Large intestine (tissue), 12 donors: ENCODE measurements at places on chromosomes 7 and 10.

- DNase-seq, result no peak
Measured at GRCh38 chr7:90944021-90944420, 320.2 kb upstream of the FZD1 start.

DNA sequence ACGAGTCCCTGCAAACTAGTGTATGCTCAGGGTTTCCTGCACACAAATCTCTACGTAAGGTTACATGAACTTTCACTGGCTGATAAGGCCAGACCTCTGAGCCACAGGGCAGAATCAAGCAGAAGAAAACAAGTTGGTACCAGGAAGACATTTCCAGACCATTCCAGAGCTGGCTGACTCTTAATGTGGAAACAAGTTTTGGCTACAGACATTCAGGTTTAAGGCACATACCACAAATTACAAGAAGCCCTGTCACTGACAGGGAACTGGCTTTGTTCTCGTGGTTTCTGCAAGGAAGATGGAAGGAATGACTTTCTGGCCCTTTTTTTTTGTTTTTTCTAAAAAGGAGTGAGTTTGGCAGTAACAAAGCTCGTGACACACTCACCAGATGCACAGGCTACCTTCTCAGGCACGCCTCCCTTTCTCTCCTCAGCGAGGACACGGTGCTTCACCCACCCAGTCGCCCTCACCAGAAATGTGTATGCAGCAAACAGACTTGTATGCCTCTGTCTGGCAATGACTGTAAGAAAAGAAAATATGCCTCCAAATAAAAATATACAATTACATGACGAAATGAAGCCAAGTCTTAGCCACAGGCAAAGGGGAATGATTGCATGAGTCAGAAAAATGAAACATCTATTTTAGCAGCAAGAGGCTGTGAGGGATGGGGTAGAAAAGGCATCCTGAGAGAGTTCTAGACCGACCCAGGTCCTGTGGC is 22.6 kb downstream of the PLAC9 start:
- no peak for DNase-seq

- DNase-seq, result no peak
Measured at GRCh38 chr7:77674878-77675277, 21.4 kb upstream of the RSBN1L start.

DNA sequence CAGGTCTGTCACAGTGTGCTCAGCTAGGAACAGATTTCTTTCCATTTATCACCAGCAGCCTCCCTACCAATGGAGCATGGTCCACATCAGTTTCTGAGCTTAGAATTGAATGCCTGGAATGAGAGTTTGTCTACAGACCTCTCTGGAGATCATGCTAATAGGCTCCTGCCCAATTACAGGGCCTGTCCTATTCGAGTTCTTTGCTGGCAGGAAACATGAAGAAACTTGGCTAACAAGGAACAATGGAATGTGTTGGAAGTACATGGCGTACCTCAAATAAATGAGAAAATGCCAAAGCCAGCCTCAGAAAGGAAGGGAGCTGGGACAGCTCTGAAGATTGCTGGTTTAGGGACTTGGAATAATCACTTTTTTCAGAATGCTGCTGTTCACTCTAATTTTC is 186.0 kb upstream of the AKR1E2 start:
- DNase-seq, result no peak

GRCh38 chr7:15936991-15937390 is 250.5 kb upstream of the MEOX2 start:
- no peak for DNase-seq

- no peak for DNase-seq
Measured at GRCh38 chr7:91435381-91436059, 171.3 kb downstream of the FZD1 start.

DNA sequence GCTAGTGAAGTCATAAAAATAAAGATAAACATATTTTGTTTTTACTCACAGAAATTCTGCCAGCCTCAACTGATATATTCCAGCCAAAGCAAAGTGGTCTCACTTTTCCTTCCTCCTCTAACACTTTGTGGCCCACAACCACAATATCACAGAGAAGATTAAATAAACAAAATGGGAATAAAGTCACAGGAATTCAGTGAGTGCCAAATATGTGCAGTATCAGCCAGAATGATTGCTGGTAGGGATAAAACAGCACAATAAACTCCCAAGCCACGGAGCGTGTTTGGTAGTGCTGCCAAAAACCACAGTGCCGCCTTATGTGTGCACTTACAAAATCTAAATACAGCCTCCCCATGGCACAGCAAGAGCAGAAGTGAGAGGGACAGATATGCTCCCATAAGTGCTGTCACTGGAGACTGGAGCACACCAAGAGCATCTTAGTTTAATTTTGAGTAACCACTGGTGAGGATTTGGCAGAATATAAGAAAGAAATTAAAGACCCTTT is 155.8 kb downstream of the POM121L12 start:
- no peak for DNase-seq

DNA sequence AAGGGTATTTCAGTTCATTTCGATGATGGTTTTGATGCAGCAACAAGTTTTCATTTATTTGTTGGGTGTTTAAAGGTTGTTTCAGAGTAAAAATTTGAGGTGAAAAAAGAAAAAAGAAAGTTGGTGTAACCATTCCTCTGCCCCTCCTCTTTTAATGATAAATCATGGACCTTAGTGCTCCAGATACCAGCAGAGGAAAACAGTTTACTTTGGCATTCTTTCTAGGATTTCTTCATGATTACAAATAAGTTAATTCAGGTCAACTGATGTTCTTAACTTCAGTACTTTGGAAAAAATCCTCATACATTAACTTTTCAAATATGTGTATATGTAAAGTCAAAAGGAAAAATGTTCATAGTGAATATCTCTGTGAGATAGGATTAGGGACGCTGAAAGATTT is 2.0 kb upstream of the RBP4 start:
- DNase-seq, result no peak

DNA sequence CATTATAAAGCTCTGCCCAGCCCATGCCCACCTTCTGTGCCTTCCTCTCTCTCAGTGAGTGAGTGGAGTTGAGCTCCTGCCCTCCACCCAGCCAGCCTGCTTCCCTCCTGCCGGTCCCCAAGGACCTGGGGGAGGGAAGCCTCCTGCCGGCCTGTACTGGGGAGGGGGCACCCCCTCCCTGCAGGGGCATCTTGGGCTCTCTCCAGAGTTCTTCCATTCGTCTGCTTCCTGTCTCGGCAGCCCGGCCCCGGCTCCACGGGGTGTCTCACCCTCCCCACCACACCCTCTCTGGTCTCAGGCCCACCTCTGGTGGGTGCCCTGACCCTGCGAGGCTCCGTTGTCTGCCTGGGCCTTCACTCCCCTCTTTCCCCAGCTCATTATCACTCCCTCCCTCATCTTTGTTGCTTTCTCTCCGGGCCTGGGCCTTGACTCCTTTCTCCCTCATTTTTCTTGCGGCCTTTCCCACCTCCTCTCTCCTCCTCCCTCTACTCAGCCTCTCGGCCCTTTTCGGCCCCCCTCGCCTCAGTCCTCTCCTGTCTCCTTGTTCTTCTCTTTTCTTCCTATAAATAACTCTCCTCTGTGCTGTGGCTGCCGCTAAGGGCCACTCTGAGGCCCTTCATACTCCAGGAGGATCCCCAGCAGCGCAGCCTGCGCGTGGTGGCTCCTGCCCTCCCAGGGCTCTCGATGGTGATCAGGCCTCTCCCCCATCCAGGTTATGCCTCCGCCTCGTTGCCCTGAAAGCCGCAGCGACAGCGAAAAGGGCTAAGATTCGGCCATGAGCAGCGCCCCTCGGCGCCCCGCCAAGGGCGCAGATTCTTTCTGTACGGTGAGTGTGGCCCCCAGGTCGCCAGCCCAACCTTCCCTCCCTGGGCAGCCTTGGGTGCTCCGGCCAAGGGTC is 2.1 kb downstream of the SLC4A2 start:
- no peak for DNase-seq

DNA sequence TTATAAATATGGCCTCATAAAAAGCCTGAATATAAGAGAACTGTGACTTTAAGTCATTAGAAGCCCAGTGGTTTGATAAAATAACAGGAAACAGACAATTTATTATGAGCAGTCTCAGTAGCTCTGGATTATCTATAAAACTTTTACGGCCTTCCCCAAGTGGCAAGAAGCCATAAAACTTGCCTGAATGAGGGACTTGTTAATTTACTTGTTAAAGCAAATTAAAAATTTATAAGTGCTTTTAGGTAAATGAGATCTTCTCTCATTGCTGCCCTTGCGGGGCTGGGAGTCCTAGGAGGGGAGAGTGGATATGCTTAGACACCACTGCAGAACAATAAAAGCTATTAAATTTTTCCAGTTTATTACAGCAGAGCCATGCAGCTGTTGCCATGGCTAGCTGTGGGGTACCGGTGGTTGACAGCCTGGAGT is 499.9 kb downstream of the AUTS2 start:
- peak; percentile 33 for DNase-seq

- no peak for DNase-seq
Measured at GRCh38 chr7:24908727-24909126, 71.3 kb downstream of the OSBPL3 start.

- no peak for DNase-seq
Measured at GRCh38 chr10:44972874-44973306, 5.7 kb downstream of the DEPP1 start.

DNA sequence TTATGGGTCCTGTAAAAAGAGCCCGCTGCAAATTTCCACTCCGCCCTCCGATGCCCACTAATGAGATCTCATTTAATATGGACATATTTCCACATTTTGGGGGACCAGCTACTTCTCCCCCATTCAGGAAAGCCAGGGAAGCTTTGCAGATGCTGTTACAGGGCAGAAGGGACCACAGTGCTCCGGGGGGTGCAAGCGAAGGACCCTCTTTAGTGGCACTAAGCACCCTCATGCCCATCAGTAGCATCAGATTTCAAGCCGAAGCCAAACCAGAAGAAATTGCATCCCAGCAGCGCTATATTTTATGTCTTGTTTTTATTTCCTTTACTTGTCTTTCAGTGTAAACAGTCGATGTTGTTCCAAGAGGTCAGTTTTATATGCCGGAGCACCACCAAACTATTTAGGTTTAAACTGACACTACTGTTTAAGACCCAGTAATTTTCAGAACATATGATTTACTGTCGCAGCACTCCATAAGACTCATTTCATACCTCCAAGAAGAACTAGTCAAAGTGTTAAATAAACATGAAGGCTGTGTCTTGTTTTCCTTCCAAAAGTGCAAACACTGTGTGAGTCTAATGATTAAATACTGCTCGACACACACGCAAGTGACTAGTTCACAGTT is 122.2 kb upstream of the MGMT start:
- DNase-seq, result no peak

- no peak for DNase-seq
Measured at GRCh38 chr10:121171825-121172787, 320.9 kb downstream of the WDR11 start.

- DNase-seq, result no peak
Measured at GRCh38 chr10:87847550-87847949, 15.8 kb downstream of the KLLN start.

DNA sequence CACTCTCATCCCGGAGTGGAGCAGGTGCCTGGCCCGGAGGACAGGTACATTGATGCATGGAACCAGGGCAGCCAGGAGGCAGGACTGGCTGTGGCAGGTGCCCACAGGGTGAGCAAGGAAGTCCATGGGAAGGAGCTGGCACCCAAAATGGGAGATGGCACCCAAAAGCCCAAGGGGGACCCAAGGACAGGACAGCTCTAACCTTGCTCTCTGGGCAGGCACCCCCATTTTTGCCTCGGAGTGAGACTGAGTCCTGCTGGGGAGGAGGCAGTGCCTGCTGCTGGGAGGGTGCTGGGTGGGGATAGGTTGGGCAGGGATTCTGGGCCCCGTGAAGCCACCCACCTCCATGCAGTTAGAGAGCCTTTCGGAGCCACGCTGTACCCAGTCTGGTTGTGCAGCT is 234.5 kb downstream of the TCERG1L start:
- DNase-seq, result no peak

DNA sequence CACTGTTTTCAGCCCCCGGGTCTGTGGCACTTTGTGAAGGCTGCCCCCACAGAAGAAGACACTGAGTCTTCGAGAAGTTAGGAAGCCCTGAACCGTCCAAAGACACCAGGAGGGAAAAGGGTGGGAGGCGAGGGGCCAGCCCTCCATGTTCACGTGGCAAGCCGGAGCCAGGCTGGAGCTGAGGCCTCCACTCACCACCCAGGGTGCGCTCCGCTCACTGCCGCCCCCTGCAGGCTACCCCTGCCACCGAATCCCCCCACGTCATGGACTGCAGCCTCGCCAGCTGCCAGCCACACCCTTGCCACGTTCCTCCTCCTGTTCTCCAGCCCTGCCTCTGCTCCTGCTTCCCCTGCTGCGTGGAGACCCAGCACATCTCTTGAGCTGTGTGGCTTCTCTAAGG is 59.0 kb upstream of the EN2 start:
- no peak for DNase-seq

- no peak for DNase-seq
Measured at GRCh38 chr10:44413416-44413815, 28.5 kb upstream of the CXCL12 start.

GRCh38 chr7:110852156-110852940 is 238.6 kb upstream of the LRRN3 start:
- DNase-seq, result peak; percentile 11

DNA sequence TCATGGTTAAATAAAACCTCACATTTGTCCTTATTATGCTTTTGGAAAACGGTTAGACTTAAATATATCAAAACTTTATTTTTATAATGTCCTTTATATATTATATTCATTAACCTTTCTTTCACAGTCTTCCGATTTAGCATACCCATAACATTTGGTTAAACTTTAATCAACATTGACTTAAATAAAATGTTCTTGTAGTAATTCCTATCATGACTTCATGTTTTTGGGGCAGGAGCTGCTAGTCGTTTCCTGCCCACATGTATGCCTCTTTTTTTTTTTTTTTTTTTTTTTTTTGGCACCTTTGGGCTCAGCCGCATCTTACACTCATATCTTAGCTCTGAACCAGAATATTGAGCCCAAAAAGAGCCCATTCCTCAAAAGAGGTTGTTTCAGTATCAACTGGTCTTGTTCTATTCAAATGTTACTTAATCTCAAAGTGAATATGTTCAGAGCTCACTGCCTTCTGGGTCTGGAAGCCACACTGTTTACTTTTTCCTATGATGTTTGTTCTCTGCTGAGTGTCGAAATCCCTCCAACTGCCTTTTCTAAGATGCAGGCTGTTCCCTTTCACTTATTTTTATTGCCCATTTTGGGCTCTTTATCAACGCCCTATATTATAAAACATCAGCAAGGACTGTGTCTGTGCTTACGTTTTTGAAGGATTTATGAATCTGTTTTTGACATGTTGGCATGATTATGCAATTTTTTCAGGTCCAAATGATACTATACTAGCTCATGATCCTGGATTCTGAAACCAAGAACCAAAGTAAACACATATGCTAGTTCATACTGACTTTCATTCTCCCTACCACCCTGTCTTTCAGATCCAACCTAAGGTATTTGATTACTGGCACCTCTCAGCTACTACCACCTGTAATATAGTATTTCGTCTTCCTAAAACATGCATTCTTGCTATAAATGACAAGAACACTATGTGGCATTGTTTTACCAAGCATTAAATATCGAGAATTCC is 914.4 kb downstream of the PCDH15 start:
- peak; percentile 50 for DNase-seq

GRCh38 chr7:64320547-64321513 is 7.1 kb downstream of the ZNF736 start:
- no peak for DNase-seq
